ENCODE measurements at places on chromosomes 5 and 9. TPM values are rescaled to one million over a fixed set of nuclear protein-coding genes. Genes with fewer than 3 reads are reported as not detected.

GRCh38 chr5:51521583-51521982, 138.3 kb downstream of the ISL1 start:
- no peaks in the 10 kb centered on the region for H3K36me3 ChIP-seq
- no peaks in the 10 kb centered on the region for H3K27me3 ChIP-seq
- peaks cover 31% of the 10 kb centered on the region for H3K4me1 ChIP-seq
- H3K4me3 ChIP-seq = no peak overlapping the region
- peak overlapping the region; percentile 49 for H3K27ac ChIP-seq
- no peak for DNase-seq

Gene TMEM215
- total RNA-seq = not detected

DNA sequence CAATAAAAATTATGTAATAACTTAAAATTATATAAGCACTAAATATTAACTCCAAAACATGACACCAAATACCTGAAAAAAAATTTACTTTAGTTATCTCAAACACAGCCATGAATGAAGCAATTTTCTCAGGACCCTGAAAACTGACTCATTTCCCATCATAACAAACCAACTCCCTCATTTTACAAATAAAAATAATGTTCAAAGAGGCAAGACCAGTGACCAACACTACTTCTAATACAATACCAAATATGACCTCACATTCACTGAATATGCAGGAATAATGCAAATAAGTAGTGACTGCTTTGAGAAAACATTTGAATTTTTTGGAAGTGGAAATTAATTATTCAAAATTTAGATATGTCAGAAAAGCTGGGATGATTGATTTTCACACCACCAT, 21.6 kb downstream of the FBLL1 start:
- no peak for DNase-seq
- no peaks in the 10 kb centered on the region for H3K4me1 ChIP-seq
- no peak overlapping the region for H3K27ac ChIP-seq
- no peaks in the 10 kb centered on the region for H3K27me3 ChIP-seq
- peaks cover 13% of the 10 kb centered on the region for H3K36me3 ChIP-seq

GRCh38 chr5:95221234-95221633, 63.7 kb downstream of the MCTP1 start:
- H3K27me3 ChIP-seq = no peaks in the 10 kb centered on the region
- H3K4me1 ChIP-seq = no peaks in the 10 kb centered on the region
- DNase-seq = no peak
- no peaks in the 10 kb centered on the region for H3K36me3 ChIP-seq

- no peak overlapping the region for H3K27ac ChIP-seq
- no peaks in the 10 kb centered on the region for H3K27me3 ChIP-seq
- H3K36me3 ChIP-seq = no peaks in the 10 kb centered on the region
These were observed 1921.6 kb upstream of the WWC1 start for GRCh38 chr5:166369807-166370206.

DNA sequence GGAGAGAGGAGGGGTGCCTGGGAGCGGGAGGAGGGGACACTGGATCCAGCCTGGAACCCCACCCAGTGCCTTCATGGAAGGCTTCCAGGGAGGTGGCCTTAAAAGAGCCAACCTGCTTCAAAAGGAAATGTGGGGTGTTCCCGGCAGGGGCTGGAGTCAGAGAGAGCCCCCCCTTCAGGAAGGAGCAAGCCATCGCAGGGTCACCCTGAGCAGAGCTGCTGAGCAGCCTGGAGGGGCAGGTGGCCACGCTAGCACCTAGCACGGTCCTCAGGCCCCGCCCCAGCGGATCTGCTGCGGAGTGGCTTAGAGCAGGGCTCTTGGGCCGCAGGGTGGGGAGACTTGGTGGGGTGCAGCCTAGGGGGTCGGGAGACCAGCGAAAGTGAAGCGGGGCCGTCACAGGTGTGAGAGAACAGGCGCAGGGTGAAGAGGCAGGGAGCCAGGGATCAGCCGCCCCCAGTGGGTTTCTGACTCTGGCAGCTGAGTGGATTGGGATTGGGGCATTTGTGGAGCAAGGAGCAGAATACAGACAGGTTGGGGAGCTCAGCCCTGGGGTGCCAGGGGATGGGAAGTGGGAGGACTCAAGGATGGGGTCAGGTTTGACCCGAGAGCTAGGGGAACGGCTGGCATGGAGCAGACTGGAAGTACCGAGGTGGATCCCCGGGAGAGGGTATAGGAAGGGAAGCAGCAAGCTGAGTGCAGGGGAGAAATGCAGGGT, 1.5 kb downstream of the LCN2 start:
- H3K36me3 ChIP-seq = no peaks in the 10 kb centered on the region
- no peak overlapping the region for H3K27ac ChIP-seq
- H3K4me1 ChIP-seq = no peaks in the 10 kb centered on the region
- H3K27me3 ChIP-seq = no peaks in the 10 kb centered on the region
- H3K4me3 ChIP-seq = no peak overlapping the region

Gene CCNI2
- total RNA-seq = not detected

DNA sequence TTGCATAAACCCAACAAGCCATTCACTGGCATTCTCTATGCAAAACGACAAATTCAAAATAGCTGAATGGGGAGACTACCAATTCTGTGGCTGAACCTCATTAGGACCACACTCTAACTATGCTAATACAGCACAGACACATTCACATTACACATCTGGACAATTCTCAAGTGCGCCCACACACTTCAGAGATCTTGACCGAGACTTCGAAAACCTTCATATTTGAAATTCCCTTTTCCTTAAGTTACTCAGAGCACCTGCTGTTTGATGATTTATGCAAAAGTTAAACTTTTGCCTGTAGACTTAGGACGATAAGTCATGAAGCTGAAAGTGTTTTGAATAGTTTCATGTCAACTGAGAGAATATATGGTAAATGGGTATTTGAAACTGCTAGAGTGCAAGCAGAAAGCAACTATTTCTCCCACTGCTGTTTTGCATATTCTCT, 111.9 kb downstream of the FBN2 start:
- H3K36me3 ChIP-seq = peaks cover 65% of the 10 kb centered on the region
- no peaks in the 10 kb centered on the region for H3K27me3 ChIP-seq
- H3K4me1 ChIP-seq = peaks cover 64% of the 10 kb centered on the region

Gene IL4
- not detected for total RNA-seq

Gene FGF1
- 0.81 TPM for total RNA-seq

Gene SNCAIP
- total RNA-seq = 14.1 TPM

GRCh38 chr9:69818750-69819345, 1.8 kb upstream of the CFAP95 start:
- no peaks in the 10 kb centered on the region for H3K36me3 ChIP-seq
- no peak overlapping the region for H3K27ac ChIP-seq
- no peak overlapping the region for H3K4me3 ChIP-seq
- no peaks in the 10 kb centered on the region for H3K4me1 ChIP-seq

Gene LCP2
- not detected for total RNA-seq

DNA sequence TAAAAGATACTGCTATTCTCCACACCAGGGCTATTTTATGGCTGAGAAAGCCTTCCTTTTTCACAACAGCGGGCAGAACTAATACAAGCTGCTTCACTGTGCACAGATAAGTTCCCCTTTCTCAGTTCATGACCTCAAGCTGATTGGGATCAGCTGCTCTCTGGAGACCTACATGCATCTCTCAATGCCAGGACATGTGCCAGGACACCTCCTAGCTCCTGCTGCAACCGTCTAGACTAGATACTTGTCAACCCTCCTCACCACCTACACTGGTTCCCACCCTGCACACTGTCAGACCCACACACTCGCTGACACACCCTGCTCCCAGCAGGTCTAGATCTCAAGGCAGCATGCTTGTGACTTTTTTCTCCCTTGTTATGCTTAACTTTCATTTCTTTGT, 39.8 kb downstream of the STARD4 start:
- H3K4me1 ChIP-seq = peaks cover 7% of the 10 kb centered on the region
- H3K36me3 ChIP-seq = no peaks in the 10 kb centered on the region
- H3K27me3 ChIP-seq = no peaks in the 10 kb centered on the region
- H3K27ac ChIP-seq = peak overlapping the region; percentile 36

DNA sequence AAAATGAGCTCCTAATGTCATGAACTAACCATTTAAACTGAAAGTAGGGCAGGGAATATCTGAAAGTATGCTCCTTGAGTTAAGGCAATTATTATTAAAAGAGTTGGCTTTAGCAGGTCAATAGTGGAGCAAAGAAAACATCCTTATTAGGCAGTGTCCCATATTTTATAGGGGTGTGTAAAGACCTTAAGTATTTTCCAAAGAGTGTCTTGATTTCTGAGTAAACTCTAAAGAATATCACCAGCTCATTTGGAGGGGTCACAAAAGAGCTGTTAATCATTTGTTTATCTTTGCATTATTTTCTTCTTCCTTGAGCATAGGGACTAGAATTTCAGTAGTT, 109.3 kb downstream of the MUSK start:
- DNase-seq = no peak
- H3K27ac ChIP-seq = no peak overlapping the region
- no peak overlapping the region for H3K4me3 ChIP-seq
- no peaks in the 10 kb centered on the region for H3K27me3 ChIP-seq

Gene TRPM3
- total RNA-seq = 0.60 TPM

DNA sequence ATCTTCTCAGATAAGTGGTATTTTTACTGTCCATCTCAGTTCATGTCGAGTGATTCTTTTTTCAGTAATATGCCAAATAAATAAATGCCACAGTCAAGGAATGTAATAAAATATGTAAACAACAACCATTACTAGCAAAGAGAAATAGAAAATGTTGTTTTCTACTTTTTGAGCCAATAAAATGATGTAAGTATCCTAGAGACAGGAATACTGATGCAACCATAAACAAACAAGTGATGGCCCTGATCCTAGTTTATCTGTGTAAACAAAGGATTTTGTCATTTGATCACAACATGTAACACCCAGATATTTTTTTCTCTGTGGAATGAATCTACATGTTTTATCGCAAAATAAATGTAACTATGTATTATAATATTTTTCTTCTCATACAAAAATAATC, 1852.8 kb downstream of the EFNA5 start:
- no peaks in the 10 kb centered on the region for H3K27me3 ChIP-seq
- no peaks in the 10 kb centered on the region for H3K36me3 ChIP-seq
- H3K4me1 ChIP-seq = no peaks in the 10 kb centered on the region
- H3K4me3 ChIP-seq = no peak overlapping the region
- no peak for DNase-seq
- H3K27ac ChIP-seq = no peak overlapping the region

Gene EQTN
- not detected for total RNA-seq

All from cardiac muscle cell (in vitro differentiated cells and primary cell).